RPMI8226 (cell line): ENCODE measurements at places on chromosomes 1 and 21.

DNA sequence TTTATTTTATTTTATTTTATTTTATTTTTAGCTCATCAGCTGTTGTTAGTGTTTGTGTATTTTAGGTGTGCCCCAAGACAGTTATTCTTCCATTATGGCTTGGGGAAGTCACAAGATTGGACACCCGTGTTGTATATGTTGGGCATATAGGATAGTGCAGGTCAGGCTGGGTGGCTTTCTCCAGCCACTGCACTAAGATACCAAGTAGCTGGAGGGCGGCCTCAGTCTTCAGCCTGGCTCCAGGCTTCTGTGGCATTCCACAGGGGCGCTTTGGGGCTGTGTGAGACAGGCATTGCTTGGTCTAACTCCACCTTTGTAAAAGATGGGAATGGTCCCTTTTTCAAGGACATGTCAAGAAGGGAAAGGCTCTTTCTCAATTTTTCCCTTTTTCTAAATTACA lies 16.5 kb downstream of the RRP1B start:
- DNase-seq, result no peak

DNA sequence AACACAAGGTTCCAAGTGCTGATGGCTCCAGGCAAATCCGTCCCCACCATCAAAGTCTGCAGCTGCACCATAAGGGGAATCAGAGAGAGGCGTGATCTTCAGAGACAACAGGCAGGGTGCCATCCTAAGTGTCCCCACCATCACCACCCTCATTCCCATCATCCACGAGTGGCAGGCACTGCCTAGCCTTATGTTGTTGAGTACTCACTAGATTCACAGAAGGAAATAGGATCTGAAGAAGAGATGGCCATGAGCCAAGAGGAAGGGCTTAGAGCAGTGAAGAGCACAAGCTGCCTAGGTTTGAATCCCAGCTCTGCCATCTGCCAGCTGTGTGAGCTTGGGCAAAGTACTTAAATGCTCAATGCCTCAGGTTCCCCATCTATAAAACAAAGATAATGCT lies 207.3 kb upstream of the CSF3R start:
- no peak for DNase-seq

DNA sequence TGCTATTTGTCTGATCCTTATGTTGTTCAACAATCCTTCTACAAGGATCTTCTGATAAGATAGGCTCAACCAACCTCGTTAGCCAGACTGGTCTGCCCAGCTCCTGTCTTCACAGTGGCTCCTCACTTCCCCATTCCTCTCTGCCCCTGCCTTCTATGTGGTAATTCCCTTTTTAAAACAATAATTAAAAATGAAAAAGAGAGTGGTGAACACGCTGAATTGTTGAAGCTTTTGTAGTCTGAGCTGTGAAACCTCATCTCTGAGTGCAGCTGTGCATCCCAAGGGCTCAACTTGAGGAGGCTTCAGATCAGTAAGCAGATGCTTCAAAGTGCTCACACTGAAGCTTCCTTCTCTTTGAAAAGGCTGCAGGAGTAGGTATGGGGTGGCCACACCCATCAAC lies 70.7 kb upstream of the JUN start:
- no peak for DNase-seq

DNA sequence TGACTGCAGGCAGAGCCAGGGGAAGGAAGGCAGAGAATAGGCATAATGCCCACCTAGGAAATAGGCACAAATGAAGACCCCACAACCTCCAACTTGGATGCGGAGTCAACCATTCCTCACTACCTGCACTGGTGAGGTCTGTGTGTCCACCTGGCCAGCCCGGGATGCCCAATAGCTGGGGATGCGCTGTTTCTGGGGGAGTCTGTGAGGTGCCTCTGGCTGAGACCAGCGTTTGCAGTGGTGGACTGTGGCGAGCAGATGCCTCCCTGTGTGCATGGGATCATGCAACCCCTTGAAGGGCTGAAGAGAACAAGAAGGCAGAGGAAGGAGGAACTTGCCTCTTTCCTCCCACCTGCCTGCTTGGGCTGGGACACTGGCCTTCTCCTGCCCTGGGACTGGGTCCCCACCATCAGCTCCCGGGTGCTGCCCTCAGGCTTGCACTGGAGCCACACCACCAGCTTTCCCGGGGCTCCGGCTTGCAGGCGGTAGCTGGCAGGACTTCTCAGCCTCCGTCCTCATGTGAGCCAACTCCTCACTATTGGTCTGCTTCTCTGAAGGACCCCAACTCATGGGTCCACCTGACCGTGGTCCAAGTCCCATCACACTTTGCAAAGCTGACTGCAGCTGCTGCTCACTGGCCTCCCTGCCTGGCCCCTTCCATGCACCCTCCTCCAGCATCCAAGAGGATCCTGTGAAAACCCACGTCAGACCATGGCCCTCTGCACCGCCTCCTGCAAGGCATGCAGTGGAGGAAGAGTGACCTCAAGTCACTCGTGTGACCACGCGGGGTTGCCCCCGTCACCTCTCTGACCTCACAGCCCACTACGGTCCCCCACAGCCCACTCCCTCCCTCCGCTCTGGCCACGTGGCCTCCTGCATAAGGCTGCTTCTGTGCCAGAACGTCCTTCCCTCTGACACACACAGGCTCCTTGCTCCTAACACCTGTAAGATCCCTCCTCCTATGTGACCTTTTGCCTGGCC lies 2.7 kb upstream of the PDE9A start:
- DNase-seq, result no peak

DNA sequence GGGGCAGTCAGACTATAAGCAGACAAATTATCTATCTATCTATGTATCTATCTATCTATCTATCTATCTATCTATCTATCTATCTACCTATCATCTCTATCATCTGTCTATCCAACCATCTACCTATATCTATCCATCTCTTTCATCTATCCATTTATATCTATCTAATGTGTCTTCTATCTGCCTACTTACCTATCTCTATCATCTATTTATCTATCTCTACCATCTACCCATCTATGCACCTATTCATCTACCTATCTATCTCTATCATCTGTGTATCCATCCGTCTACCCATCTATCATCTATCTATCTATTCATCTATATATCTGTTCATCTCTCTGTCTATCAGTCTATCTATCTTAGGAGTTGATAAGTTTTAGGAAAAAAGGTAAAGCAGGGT lies 10.8 kb upstream of the COG2 start:
- no peak for DNase-seq

GRCh38 chr21:17513214-17514123 lies 626 bp downstream of the CXADR start:
- peak; percentile 64 for DNase-seq

- DNase-seq, result no peak
These were observed 74.1 kb upstream of the JUN start for GRCh38 chr1:58857680-58858673.

DNA sequence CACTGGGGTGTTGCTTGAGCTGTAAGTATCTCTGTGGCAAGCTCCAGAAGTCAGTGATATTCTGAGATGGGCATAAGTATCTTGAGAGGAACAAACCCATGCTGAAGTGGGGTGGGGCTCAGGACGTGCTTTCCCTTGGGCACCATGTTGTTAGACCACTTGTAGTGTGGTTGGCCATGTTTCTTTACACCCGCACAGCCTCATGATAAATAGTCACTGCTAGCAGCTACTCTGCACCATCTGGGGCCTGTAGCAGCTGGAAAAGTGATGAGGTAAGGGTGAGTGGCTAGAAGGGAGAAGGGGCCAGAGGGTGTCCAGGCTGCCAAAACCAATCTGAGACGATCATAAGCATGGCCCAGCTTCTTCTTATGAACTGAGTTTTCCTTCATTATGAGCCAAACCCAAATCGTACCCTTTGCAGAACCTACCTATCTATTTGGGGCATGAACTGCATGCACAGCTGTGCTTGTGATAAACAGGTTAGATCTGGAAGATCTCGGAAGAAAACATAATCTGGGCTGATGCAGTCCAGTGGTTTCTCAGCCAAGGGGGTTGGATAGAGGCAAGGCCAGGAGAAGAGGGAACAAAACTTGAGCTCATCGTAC lies 91.9 kb upstream of the IRF2BP2 start:
- DNase-seq, result no peak
